ENCODE measurements at places on chromosomes 13 and 19.

- H3K36me3 ChIP-seq: peaks cover 72% of the 10 kb centered on the region
- peak overlapping the region; percentile 91 for H3K27ac ChIP-seq
- no peaks in the 10 kb centered on the region for H3K27me3 ChIP-seq
- peak overlapping the region; percentile 94 for H3K4me3 ChIP-seq
- ATAC-seq: peak; percentile 49
- peaks cover 17% of the 10 kb centered on the region for H3K4me1 ChIP-seq
These were observed 9.0 kb downstream of the ZNF808 start for GRCh38 chr19:52536448-52536800.

- H3K27ac ChIP-seq: no peak overlapping the region
- peaks cover 5% of the 10 kb centered on the region for H3K4me1 ChIP-seq
- no peaks in the 10 kb centered on the region for H3K36me3 ChIP-seq
- ATAC-seq: no peak
- H3K27me3 ChIP-seq: peaks cover 34% of the 10 kb centered on the region
- H3K4me3 ChIP-seq: no peak overlapping the region
These were observed 8.3 kb upstream of the CDC42EP5 start for GRCh38 chr19:54481326-54481930.

DNA sequence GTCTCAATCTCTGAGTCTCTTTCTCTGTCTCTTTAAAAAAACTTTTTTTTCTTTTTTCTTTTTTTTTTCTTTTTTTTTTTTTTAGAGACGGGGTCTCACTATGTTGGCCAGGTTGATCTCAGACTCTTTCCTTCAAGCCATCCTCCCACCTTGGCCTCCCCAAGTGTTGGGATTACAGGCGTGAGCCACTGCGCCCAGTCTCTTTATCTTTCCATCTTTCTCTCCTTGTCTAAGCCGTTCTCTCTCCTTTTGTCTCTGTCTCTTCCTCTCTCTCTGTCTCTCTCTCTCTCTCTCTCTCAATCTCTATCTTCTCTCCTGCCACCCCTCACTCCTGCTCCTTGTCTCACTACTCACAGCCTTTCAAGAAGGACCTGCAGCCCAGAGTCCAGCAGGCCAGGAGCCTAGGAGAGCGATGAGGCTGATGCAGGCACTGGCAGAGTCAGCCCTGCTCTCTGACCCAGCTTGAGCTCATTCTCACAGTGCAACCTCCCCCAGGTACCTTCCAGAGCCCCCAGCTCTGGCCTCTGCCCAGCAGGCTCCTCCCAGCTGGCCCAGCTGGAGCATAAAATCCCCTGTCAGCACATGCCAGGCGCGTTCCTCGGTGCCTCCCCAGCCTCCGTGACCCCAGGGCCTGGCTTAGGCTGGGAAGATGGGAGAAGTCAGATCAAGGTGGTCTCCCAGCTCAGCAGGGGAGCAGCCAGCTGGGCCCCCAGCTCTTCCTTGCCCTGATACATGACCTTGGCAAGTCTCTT, at the start of gene NPHS1:
Gene NPHS1, minus strand, starts transcription at position 476 of the 752 bp plus-strand sequence. CDS start 667 bp downstream, outside the sequence.
- no peak within 1 kb of the TSS for H3K27ac ChIP-seq
- H3K4me1 ChIP-seq: peaks cover 6% of the 10 kb centered on the region
- peaks cover 47% of the 10 kb centered on the region for H3K27me3 ChIP-seq
- no peaks in the 10 kb centered on the region for H3K36me3 ChIP-seq

- no peaks in the 10 kb centered on the region for H3K4me1 ChIP-seq
- no peaks in the 10 kb centered on the region for H3K27me3 ChIP-seq
- no peak overlapping the region for H3K27ac ChIP-seq
- ATAC-seq: no peak
- no peaks in the 10 kb centered on the region for H3K36me3 ChIP-seq
These were observed 21.2 kb upstream of the SLC7A10 start for GRCh38 chr19:33246709-33247440.

- H3K4me3 ChIP-seq: no peak overlapping the region
- H3K36me3 ChIP-seq: no peaks in the 10 kb centered on the region
- no peak overlapping the region for H3K27ac ChIP-seq
- no peaks in the 10 kb centered on the region for H3K4me1 ChIP-seq
- H3K27me3 ChIP-seq: peaks cover 7% of the 10 kb centered on the region
- ATAC-seq: no peak
These were observed 146.5 kb upstream of the SOX1 start for GRCh38 chr13:111920306-111920931.

- no peak overlapping the region for H3K27ac ChIP-seq
- H3K4me3 ChIP-seq: no peak overlapping the region
- no peaks in the 10 kb centered on the region for H3K4me1 ChIP-seq
These were observed 163.4 kb upstream of the GPR12 start for GRCh38 chr13:26923824-26924605.

DNA sequence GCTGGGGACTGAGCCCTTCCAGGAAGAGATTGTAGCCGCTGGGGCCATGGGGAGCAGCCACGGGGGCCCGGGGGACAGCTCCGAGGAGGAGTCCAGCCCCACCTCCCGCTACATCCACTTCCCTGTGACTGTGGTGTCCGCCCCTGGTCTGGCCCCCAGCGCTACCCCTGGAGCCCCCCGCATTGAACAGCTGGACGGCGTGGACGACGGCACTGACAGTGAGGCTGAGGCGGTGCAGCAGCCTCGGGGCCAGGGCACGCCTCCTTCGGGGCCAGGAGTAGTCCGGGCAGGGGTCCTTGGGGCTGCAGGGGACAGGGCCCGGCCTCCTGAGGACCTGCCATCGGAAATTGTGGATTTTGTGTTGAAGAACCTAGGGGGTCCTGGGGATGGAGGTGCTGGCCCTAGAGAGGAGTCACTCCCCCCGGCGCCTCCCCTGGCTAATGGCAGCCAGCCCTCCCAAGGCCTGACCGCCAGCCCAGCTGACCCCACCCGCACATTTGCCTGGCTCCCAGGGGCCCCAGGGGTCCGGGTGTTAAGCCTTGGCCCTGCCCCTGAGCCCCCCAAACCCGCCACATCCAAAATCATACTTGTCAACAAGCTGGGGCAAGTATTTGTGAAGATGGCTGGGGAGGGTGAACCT, 9.6 kb downstream of the IGFLR1 start:
- ATAC-seq: no peak

DNA sequence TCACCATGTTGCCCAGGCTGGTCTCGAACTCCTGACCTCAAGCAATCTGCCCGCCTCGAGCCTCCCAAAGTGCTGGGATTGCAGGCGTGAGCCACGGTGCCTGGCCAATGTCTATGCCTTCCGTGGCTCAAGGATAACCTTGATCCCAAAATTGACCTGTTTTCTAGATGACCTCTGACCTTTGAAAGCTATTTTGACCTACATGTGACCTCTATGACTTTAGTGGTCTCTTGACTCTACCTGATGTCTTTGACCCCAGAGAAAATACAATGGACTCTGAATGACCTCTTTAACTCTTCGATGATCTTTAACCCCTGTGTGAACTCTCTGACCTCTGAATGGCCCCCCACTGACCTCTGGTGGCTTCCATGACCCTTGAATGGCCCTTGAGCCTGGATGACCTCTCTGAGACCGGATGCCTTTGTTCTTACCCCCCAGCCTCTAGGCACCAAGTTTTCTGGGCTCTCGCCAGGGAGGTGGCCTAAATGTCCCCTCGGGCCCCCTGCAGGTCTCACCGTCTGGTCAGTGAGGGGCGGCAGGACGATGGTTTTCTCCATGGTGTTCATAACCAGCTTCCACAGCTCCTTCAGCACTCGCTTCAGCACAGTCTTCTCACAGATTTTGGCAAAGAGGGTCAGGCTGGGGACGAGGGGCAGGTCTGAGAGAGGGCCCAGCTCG, 63.7 kb downstream of the UNC13A start:
- no peak overlapping the region for H3K27ac ChIP-seq
- H3K4me1 ChIP-seq: no peaks in the 10 kb centered on the region
- no peaks in the 10 kb centered on the region for H3K36me3 ChIP-seq
- no peak for ATAC-seq
- H3K27me3 ChIP-seq: peaks cover 16% of the 10 kb centered on the region
- H3K4me3 ChIP-seq: no peak overlapping the region

- no peak overlapping the region for H3K4me3 ChIP-seq
- peaks cover 6% of the 10 kb centered on the region for H3K36me3 ChIP-seq
- H3K27ac ChIP-seq: peak overlapping the region; percentile 99
- H3K4me1 ChIP-seq: peaks cover 30% of the 10 kb centered on the region
These were observed 5.5 kb downstream of the TPGS1 start for GRCh38 chr19:512547-513365.

GRCh38 chr13:67713571-67713970, 483.4 kb upstream of the PCDH9 start:
- no peaks in the 10 kb centered on the region for H3K4me1 ChIP-seq
- H3K36me3 ChIP-seq: no peaks in the 10 kb centered on the region
- H3K4me3 ChIP-seq: no peak overlapping the region
- H3K27ac ChIP-seq: no peak overlapping the region

DNA sequence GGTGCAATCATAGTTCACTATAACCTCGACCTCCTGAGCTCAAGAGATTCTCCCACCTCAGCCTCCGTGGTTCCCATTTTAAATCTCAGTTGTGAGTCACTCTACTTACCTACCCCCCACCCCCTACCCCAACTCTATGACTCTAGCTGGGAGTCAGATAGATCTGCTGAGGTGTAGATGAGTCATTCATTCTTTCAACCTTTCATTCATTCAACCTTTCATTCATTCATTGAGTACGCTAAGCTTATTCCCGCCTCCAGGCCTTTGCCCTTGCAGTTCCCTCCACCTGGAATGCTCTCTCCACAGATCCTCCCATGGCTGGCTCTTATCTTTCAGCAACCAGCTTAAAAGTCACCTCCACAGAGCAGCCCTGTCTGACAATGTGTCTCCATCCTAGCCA, 1.1 kb upstream of the MAST1 start:
- peak; percentile 54 for ATAC-seq
- H3K4me3 ChIP-seq: peak overlapping the region; percentile 58
- H3K27ac ChIP-seq: no peak overlapping the region
- peaks cover 53% of the 10 kb centered on the region for H3K27me3 ChIP-seq

GRCh38 chr19:2415281-2415972, 12.0 kb downstream of the TIMM13 start:
- no peaks in the 10 kb centered on the region for H3K4me1 ChIP-seq
- no peak overlapping the region for H3K27ac ChIP-seq
- no peaks in the 10 kb centered on the region for H3K27me3 ChIP-seq
- no peaks in the 10 kb centered on the region for H3K36me3 ChIP-seq

GRCh38 chr13:45895881-45896280, 44.3 kb upstream of the SIAH3 start:
- no peaks in the 10 kb centered on the region for H3K4me1 ChIP-seq
- no peaks in the 10 kb centered on the region for H3K36me3 ChIP-seq
- no peak overlapping the region for H3K4me3 ChIP-seq
- peaks cover 9% of the 10 kb centered on the region for H3K27me3 ChIP-seq
- no peak overlapping the region for H3K27ac ChIP-seq

DNA sequence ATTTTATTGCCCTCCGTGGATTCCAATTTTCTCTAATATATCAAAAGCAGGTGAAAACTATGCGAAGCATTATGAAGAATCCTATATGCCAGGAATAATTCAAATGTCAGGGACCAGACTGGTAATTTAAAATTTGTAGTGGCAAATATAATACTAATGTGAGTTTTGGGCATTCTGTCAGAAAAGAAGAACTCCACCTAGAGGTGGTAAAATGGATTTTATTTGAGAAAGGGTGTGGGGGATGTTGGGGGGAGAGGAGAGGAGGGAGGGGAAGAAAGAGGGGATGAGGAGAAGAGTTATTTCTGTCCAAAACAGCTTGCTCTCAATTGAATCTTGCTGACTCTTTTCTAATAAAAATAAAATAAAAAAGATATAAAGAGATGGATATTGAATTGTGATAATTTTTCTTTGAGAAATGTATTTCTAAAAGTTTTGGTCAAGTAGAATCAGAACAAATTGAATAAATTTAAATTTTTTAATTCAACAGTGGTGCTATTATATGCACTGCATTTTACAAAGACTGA, 929.3 kb upstream of the SLITRK5 start:
- H3K4me3 ChIP-seq: no peak overlapping the region
- no peak overlapping the region for H3K27ac ChIP-seq
- no peaks in the 10 kb centered on the region for H3K36me3 ChIP-seq
- ATAC-seq: no peak
- no peaks in the 10 kb centered on the region for H3K4me1 ChIP-seq
- H3K27me3 ChIP-seq: no peaks in the 10 kb centered on the region

GRCh38 chr13:74866101-74866500, 615.9 kb downstream of the TBC1D4 start:
- H3K4me3 ChIP-seq: no peak overlapping the region
- no peak for ATAC-seq
- no peak overlapping the region for H3K27ac ChIP-seq
- H3K27me3 ChIP-seq: peaks cover 8% of the 10 kb centered on the region

DNA sequence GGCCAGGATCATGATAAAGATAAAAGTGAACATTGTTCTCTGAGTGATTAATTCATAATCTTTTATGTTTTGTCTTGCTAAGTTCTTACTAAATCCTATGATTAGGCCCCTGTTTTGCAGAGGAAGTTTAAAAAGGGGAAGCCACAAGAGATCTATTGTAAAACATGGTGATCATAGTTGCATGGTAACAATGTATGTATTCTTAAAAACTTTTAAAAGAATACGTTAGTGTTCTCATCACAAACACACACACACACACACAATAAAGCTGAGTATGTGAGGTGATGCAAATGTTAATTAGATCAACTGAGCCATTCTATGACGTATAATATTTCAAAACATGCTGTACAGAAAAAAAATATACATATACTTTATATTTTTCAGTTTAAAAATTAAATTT, 51.2 kb downstream of the MBD3L2B start:
- peaks cover 2% of the 10 kb centered on the region for H3K27me3 ChIP-seq
- no peak overlapping the region for H3K27ac ChIP-seq
- no peak for ATAC-seq
- no peak overlapping the region for H3K4me3 ChIP-seq
- no peaks in the 10 kb centered on the region for H3K4me1 ChIP-seq

DNA sequence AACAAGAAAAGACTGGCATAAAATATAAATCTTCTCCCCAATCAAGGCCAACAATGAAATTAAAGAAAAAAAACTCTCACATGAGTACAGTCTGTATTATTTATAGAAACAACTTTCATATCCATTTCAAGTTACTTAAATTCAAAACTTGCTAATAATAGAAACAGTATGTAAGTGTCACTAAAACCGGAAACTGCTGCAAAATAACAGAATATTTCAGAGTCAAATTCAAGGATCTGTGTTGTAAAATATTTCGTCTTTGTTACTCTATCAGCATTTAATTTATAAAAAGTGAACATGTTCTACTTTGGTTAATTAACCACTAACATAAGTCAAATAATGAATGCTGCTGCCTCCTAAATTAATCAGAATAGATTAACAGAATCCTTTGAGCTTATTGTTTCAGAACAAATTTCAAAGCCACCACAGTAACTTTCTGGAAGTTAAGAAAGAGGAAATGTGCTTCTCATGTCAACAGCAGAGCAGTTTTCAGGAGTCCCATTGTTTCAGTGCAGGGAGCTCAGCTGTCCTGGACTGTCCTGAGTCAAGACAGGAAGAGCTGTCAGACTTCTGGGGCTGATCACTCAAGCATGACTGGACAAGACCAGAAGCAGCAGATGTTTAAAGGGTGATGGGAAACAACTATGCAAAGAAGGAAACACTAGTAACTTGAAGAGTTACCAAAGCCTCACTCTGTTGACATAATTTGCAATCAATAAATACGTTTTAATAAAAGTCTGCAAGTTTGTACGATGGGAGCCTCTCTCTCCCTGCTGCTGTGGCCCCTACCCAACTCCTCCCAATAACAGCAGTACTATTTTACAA, 76.9 kb downstream of the FOXO1 start:
- peaks cover 81% of the 10 kb centered on the region for H3K4me1 ChIP-seq
- H3K36me3 ChIP-seq: peaks cover 16% of the 10 kb centered on the region
- ATAC-seq: peak; percentile 86
- peak overlapping the region; percentile 49 for H3K4me3 ChIP-seq
- H3K27ac ChIP-seq: peak overlapping the region; percentile 70

Data from activated T-helper 17 cell treated with anti-CD3 and anti-CD28 coated beads, Interleukin-2, amount 50 U/mL, for 72 hours (primary cell).